ENCODE measurements at places on chromosomes 5 and 9. TPM values are rescaled to one million over a fixed set of nuclear protein-coding genes. Genes with fewer than 3 reads are reported as not detected.

DNA sequence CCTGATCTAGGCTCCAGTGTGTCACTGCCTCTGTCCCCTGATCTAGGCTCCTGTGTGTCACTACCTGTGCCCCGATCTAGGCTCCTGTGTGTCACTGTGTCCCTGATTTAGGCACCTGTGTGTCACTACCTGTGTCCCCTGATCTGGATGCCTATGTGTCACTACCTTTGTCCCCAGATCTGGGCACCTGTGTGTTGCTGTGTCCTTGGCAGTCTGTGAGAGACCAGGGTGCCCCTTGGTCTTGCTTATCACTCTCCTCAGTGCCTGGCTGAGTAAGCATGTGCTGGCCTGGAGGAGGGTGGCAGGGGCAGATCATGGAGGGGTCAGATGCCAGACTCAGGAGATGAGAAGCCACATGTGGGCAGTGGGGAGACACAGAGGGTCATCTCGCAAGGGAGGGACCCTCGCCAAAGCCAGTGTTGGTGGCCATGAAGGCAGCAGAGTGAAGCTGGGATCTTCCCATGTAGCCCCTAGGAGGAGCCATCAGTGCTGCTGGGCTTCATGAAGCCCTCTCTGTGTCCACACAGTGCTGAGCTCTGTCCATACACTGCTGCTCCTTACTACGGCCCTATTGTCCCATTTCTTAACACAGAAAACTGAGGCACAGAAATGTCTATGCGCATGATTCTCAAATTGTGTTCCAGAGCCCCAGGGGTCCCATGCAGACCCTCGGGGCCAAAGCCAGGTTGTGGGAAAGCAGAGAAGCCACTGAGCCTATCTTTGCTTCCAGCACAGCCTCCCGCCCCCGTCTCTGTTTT, 15.5 kb downstream of the OLFML2A start:
- H3K36me3 ChIP-seq: no peaks in the 10 kb centered on the region
- no peak for DNase-seq
- no peak overlapping the region for H3K4me3 ChIP-seq
- peaks cover 27% of the 10 kb centered on the region for H3K4me1 ChIP-seq
- H3K27ac ChIP-seq: no peak overlapping the region
- H3K27me3 ChIP-seq: peaks cover 7% of the 10 kb centered on the region

- H3K27me3 ChIP-seq: no peaks in the 10 kb centered on the region
- H3K36me3 ChIP-seq: no peaks in the 10 kb centered on the region
- no peak for DNase-seq
- H3K4me3 ChIP-seq: no peak overlapping the region
These were observed 250.5 kb downstream of the BNC2 start for GRCh38 chr9:16619914-16620520.

- H3K4me3 ChIP-seq: no peak overlapping the region
- no peak overlapping the region for H3K27ac ChIP-seq
- no peaks in the 10 kb centered on the region for H3K4me1 ChIP-seq
These were observed 776.1 kb upstream of the COX7C start for GRCh38 chr5:85841653-85842052.

GRCh38 chr5:14593326-14594021, 11.9 kb downstream of the OTULINL start:
- no peaks in the 10 kb centered on the region for H3K36me3 ChIP-seq
- DNase-seq: no peak
- H3K4me1 ChIP-seq: peaks cover 26% of the 10 kb centered on the region
- H3K27ac ChIP-seq: no peak overlapping the region

DNA sequence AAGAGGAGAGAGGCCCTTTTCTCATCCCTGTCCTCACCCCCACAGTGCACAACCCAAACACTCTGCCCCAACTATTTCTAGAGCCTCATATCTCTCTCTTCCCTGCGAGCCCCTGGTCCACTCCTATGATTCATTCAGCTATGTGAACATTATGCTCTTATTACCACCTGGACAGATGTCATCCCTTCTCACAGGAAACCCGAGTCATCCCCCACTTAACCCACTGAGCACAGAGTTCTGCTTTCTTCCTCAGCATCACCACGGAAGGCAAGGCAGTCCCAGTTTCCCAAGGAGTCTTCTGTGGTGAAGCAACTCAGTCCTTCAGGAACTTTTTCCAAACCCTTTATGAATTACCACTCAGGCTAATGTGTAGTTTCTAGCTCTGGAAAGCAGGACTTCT, 1.3 kb downstream of the DNAI1 start:
- H3K36me3 ChIP-seq: peaks cover 3% of the 10 kb centered on the region
- peaks cover 14% of the 10 kb centered on the region for H3K27me3 ChIP-seq
- no peak for DNase-seq
- H3K4me1 ChIP-seq: peaks cover 31% of the 10 kb centered on the region
- no peak overlapping the region for H3K27ac ChIP-seq

- peaks cover 2% of the 10 kb centered on the region for H3K4me1 ChIP-seq
- peaks cover 4% of the 10 kb centered on the region for H3K27me3 ChIP-seq
- H3K36me3 ChIP-seq: peaks cover 3% of the 10 kb centered on the region
- H3K27ac ChIP-seq: no peak overlapping the region
These were observed 124.5 kb downstream of the BARX1 start for GRCh38 chr9:93830606-93831005.

The CCDC180 gene
- total RNA-seq: 7.7 TPM

The DDX41 gene
- 125 TPM for total RNA-seq

The PHYHD1 gene
- 10.3 TPM for total RNA-seq

The F12 gene
- 1.4 TPM for total RNA-seq

The PPP3R2 gene
- total RNA-seq: 2.2 TPM

The ADAMTSL2 gene
- 5.9 TPM for total RNA-seq
